ENCODE measurements at places on chromosomes 1 and 21.

DNA sequence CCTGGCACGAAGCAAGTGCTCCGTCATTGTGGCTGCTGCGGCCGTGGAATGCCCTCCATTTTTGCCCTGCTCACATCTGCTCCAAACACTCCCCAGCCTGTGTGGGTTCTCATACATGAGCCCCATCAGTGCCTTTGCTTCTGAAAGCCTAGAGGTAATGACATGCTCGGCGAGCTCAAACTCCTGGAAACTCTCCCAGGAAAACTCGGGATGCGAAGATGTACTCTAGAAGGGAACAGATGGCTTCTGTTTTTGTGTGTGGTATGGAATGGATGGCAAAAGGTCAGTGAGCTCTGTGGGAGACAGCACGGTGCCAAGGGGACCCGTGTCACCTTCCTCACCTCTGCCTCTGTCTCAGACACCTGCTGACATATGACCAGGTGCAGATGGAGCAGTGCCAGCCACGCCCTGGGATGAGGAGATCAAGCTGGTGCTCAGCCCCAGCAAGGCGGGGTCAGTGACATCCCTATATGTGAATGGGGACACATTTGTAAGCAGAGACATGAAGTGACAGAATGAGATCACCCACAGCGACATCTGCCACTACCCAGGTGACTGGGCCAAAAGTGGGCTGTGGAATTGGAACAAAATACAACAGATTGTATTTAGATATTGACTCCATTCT is 84.1 kb upstream of the COX20 start:
- no peak for DNase-seq

DNA sequence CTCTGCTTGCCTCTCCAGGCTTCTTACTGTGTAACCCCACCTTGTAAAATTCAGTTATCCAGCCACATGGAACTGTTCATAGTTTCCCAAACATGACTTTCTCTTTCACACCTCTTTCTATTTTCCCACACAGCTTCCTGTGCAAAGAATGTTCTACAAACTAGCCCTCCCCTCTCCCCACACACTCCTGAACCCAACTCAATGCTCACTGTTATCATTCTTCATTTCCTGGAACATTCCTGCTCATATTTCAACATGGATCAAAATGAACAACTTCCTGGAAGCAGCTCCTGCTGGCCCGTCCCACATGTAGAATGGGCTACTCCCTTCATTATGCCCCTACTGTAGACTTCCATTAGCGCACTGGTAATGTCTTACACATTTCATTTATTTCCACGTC is 7.5 kb upstream of the HSD11B1 start:
- DNase-seq, result no peak

DNA sequence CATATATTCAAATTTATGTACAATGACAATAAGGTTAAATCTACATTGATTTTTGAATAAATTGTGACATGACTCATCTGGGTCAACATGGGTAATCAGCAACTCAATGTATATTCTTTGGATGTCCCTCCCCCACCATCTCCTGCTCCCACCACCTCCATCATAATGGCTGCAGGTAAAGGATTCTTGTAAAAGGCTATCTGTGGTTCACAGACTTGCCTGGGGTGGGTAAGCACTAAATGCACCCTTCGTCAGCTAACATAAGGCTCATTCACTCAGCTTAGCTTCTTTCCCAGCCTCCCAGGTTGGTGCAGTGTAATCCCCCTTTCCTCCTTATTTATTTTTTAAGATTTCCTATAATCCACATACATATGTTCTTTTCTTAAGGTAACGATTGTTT is 355.7 kb upstream of the DPYD start:
- DNase-seq, result no peak

GRCh38 chr1:160954158-160955104 is at the start of gene ITLN2:
ITLN2 (minus strand) TSS chr1:160954809; CDS start chr1:160954741, 68 bp downstream.
- no peak for DNase-seq

GRCh38 chr1:31912839-31913239 is 25.3 kb downstream of the PTP4A2 start:
- DNase-seq, result no peak

GRCh38 chr1:4216231-4216630 is 316.2 kb upstream of the C1orf174 start:
- DNase-seq, result no peak

DNA sequence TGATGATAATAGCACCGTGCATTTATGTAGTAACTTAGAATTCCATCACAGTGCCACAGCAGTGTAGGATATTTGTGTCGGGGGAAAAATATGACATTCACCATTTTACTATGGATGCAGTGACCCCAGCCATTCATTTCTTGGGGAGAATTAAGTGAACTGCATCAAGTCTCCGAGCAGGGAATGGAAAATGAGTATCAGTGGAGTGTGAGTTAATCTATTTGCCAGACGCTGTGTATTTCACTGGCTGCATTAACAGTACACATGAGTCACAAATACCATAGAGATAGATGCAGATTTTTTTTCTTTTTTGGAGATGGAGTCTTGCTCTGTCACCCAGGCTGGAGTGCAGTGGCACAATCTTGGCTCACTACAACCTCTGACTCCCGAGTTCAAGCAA is 33.8 kb upstream of the SLC45A1 start:
- DNase-seq, result no peak

DNA sequence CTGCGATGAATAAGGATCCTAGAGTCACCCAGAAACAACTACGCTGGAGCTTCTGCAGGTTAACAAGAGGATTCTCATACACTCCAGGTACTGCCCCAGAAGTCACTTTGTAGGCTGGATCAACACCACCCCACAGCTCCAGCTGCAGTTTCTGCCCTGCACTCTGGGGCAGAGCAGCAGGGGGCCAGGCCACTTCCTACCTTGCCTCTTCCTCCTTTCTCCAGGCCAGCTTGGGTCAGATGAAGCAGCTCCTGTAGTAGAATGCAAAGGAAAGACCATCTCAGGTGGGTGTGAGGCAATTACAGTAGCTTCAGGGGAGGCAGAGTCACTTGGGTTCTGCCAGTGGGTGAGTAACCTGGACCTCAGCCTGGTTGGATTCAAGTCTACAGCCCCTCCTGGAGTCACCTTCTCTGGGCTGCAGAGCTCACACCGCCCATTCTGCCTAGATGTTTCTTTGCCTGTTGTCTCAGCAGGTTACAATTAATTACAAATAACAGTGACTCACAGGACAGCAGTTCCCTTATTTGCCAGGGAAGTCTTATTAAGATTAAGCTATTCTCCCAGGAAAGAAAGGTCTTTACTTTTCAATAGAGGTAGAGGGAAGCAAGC is 24.4 kb upstream of the BCAR3 start:
- DNase-seq, result no peak

GRCh38 chr1:18662286-18662639 is 31.6 kb downstream of the PAX7 start:
- DNase-seq, result no peak

- DNase-seq, result no peak
Measured at GRCh38 chr1:167328816-167329483, 108.3 kb downstream of the POU2F1 start.

- no peak for DNase-seq
Measured at GRCh38 chr1:212267460-212267859, 17.8 kb upstream of the PPP2R5A start.

DNA sequence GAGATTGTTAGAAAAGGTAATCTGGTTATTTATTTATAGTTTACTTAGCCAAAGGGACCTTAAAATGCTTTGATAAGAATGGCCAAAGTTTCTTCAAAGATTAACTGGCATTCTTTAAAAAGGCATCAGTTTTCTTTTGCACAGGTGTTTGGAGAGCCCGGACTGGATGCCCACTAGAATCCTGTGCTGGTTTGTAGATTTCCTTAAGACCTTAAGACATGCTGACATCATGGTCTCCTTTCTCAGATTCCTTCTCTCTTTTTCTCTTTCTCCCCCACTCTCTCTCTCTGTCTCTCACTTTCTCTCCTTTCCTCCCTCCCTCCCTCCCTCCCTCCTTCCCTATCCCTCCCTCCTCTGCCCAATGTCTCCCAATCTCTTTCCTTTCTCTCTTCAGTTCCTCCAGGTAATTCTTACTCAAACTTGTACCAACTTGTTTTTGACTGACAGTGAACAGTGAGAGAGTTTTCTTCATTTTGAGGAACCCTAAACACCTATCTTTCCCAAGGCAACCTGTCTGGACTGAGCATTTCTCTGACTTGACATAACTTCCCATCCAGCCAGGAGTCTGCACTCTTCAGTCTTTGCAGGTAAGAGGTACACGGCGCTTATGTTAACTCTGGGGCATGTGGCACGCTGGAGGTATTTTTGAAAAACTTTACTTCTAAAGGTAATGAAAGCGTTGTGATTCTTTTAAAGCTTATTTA is at the start of gene KCNJ15:
KCNJ15 (plus strand) TSS at position 393 of the 704 bp plus-strand sequence. CDS start 42,271 bp downstream, outside the sequence.
- DNase-seq, result no peak

DNA sequence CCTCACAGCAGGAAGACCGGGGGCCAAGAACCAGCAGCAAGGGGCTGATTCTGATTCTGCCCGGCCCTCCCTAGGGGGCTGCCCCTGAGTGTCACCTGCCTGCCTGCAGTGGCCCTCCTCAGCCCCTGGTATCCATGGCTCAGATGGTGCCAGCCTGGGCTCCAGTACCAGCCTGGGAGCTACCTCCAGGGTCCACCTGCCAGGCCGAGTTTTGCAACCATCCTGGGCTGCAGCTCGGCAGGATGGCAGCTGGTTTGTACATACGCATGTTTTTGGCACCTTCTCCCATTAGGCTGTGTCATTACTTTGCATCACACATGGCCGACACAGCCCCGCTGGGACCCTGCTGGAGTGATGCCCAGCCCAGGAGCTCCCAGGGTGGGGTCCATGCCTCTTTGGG is 93.3 kb upstream of the WNT4 start:
- DNase-seq, result no peak

DNA sequence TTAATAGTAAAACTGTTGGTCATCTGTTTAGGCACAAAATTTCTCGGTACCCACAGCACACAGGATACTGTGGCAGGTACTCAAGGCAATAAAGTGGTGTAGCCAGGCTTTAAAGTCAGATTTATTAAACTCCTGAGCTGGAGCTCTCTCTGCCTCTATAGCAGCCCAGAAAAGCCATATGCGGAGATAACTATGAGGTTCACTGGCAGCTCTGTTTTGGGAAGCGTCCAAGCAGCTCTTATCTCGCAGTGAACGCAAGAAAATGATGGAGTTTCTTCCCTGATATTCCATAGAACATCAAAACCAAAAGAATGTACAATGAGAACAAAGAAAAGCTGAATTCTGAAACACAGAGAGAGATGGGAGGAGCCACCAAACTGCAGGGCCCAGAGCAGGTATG is 248.3 kb downstream of the C1orf94 start:
- no peak for DNase-seq

- no peak for DNase-seq
Measured at GRCh38 chr1:206933333-206933945, 11.7 kb upstream of the FCMR start.

- DNase-seq, result peak; percentile 25
Measured at GRCh38 chr21:37700641-37701202, 215.5 kb downstream of the KCNJ6 start.

GRCh38 chr1:91098299-91098906 is 76.6 kb upstream of the ZNF644 start:
- DNase-seq, result no peak

DNA sequence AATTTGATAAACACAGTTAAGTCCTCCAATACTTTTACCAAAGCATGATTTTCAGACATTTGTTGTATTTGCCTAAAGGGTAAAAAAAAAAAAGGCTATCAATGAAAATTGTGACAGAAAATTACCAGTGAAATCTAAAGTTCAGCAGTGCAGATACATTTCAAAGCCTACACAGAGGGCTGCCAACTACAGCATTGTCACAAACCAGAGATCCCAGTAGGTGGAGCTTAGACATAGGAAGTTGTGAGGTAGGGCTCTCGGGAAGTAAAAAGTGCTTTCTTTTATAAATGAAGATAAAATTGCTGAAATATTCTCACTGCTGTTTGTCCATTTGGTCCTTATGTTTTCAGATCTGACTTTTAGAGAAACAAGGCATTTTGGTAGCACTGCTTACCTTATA is 123.0 kb downstream of the DYRK1A start:
- no peak for DNase-seq

GRCh38 chr1:235945775-235946570 is 79.3 kb upstream of the LYST start:
- no peak for DNase-seq

DNA sequence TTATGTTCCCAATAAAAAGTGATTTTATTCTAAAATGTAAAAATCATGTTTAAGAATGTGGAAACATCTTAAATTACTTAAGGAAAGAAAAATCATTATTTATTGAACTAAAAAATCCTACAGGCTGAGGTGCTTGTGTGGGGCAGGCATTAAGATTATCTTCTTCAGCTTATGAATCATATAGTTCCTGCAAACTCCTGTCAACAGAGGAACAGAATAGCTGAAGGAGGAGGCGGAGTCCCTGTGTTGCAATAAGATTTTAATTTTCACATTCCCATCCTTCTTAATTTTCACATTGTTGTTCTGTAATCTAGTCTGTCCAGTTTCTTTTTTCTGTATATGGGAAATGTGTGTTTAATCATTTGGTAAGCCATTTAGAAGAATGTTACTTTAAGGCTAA is 20.6 kb upstream of the OLFML3 start:
- no peak for DNase-seq

DNA sequence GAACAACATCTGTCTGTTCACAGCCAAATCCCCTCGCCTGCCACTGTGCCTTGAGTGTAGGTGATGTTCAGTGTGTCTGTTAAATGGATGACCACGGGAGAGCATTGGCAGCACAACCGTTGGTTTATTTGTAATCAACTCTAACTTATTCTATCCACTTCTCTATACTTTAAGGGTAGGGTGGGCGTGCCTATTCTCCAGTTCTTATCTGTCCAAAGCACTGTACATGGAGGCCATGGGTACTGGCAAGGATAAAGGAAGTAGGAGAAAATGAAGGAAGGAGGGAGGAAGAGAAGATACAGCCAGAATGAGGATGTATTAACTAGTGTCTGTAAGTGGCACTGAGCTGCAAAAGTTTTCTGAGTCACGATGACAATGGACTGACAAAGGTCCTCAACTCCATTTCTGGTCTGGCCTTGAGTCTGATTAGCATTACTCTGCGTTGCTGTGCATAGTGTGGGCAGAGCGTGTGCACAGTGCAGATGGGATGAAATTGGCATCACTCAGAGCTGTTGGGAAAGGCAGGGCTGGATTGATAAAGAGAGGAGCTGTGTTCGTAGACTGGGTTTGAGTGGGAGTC is 7.1 kb downstream of the RHOU start:
- DNase-seq, result no peak

DNA sequence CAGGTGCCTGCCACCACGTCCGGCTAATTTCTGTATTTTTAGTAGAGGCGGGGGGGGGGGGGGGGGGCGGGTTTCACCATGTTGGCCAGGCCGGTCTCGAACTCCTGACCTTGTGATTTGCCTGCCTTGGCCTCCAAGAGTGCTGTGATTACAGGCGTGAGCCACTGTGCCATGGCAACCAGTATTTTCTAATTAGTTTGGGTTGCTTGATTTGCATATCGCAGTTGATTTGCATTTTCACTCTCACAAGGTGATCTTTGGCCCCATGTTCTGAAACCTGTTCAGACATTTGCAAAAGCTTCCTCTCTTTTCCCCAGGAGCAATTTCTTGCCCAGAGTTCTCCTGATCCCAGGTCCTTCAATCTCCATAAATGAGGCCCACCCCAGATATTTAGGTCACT is 1.7 kb downstream of the TOR3A start:
- no peak for DNase-seq

- no peak for DNase-seq
Measured at GRCh38 chr1:82586473-82586872, 785.7 kb downstream of the ADGRL2 start.

- no peak for DNase-seq
Measured at GRCh38 chr1:201324821-201325677, 41.7 kb downstream of the PKP1 start.

GRCh38 chr1:22646384-22646783 is 3.0 kb downstream of the C1QC start:
- no peak for DNase-seq

GRCh38 chr1:228246216-228246900 is 38.5 kb downstream of the OBSCN start:
- DNase-seq, result no peak
